ENCODE measurements at places on chromosomes 3 and 15.

DNA sequence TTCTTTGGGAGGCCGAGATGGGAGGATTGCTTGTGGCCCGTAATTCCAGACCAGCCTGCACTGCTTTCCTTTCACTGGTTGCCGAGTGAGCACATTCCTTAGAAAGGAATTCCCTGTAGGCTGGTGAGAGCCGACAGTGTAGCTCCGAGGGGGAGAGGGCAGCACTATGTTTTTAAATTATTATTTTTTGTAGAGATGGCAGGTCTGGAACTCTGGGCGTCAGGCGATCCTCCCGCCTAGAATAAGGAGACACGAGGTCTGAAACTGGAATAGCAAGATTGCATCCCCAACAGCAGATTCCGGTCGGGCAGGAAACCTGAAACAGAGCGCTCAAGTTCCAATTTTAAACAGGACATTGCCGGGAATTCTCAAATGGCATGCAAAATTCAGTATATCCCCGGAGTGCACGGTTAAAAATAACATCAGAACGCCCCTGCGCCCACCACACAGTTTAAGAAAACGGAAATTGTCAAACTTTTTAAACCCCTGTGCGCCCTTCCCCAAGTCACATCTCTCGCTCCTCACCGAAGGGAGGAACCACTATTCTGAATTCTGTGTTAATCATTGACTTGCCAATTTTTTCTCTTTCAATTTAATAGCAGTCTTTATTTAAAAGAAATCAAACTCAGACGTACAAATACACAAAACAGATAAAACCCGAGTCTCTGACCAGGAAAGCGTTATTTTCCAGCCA, 643 bp upstream of the RNU5B-1 start:
- DNase-seq = no peak

DNA sequence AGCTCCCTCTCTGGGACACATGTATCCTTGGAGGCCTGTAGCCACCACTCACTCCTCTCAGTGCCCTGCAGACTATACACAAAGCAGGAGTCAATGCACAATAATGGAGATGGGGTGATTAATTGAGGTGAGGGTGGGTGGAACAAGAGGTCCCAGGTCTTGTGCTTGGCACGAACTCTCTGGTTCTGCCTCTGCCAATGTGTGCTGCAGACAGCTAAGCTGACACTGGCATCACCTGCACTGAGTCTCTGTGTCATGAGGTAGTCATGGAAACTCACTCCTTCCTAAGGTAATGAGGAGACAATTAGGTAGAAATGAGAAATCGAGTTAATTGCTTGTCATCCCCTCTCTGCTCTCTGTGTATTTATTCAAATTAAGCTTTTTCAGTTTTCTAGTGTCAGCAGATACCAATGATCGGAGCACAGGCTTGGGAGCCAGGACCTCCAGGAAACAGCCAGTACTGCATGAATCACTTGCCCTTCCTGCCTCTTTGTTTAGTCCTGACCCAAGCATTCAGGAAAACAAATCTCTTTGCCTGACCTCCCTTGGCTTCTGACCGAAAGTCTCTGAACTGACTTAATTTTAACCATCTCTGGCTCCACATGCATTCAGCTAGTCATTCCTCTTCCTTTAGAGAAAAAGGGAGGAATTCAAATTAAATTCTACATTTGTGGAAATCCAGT, 56.7 kb downstream of the DRD3 start:
- DNase-seq = no peak

GRCh38 chr3:16369276-16369675, 104.3 kb downstream of the OXNAD1 start:
- no peak for DNase-seq

GRCh38 chr3:10454907-10455544, 50.4 kb downstream of the ATP2B2 start:
- DNase-seq = no peak

GRCh38 chr3:17905996-17906395, 163.6 kb upstream of the TBC1D5 start:
- no peak for DNase-seq

DNA sequence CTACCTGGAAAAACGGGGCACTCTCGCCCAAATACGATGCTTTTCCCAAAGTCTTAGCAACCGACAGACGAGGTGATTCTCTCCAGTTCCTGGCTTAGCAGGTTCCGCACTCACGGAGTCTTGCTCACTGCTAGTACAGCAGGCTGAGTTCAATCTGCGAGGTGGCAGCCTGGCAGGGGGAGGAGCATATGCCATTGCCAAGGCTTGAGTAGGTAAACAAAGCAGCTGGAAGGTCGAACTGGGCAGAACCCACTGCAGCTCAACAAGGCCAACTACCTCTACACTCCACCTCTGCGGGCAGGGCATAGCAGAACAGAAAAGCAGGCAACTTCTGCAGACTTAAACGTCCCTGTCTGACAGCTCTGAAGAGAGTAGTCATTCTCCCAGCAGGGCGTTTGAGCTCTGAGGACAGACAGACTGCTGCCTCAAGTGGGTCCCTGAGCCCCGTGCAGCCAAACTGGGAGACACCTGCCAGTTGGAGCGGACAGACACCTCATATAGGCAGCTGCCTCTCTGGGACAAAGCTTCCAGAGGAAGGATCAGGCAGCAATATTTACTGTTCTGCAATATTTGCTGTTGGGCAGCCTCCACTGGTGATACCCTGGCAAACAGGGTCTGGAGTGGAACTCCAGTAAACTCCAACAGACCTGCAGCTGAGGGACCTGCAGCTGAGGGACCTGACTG, 73.4 kb upstream of the CADM2 start:
- DNase-seq = no peak

DNA sequence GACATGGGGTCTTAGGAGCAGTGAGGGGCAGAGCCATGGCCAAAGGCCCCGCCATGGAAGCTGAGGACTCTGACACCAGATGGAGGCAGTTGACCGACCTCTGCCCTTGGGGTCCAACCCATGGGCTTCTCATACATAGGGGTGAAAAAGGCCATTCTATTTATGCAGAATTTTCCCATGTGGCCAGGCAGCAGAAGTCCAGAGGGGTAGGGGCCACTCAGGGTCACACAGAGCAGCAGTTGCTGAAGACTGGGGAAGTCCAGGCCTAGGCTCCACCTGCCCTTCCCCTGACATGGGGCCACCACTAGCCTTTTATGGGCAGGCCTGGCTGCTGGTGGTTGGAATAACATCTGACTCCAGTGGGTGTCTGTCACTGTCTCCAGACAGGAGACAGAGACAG, 6.4 kb downstream of the PRSS50 start:
- DNase-seq = no peak

GRCh38 chr3:55629432-55629831, 142.3 kb upstream of the WNT5A start:
- DNase-seq = no peak

DNA sequence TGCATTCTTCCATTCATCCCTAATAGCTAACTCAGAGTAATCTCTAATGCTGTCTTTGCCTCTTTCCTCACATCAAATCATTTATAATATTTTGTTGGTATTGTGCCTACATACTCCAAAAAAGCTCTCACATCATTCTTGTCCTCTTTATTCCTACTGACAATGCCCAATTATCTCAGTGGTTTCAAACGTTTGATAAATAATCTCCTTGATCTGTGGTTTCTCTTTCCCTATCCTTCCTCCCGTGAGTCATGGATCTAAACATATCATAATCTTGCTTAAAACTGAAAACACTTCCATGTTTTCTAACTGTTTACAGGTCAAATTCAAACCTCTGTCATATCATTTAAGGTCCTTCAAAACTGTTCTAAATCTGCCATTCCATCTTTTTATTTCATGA, 115.1 kb downstream of the CNTN6 start:
- no peak for DNase-seq

- DNase-seq = no peak
Measured at GRCh38 chr3:129131465-129132088, 10.0 kb upstream of the RAB43 start.

GRCh38 chr15:62026487-62027262, 33.6 kb downstream of the VPS13C start:
- no peak for DNase-seq

GRCh38 chr15:89777073-89777751, 1.1 kb downstream of the MESP2 start:
- DNase-seq = no peak

DNA sequence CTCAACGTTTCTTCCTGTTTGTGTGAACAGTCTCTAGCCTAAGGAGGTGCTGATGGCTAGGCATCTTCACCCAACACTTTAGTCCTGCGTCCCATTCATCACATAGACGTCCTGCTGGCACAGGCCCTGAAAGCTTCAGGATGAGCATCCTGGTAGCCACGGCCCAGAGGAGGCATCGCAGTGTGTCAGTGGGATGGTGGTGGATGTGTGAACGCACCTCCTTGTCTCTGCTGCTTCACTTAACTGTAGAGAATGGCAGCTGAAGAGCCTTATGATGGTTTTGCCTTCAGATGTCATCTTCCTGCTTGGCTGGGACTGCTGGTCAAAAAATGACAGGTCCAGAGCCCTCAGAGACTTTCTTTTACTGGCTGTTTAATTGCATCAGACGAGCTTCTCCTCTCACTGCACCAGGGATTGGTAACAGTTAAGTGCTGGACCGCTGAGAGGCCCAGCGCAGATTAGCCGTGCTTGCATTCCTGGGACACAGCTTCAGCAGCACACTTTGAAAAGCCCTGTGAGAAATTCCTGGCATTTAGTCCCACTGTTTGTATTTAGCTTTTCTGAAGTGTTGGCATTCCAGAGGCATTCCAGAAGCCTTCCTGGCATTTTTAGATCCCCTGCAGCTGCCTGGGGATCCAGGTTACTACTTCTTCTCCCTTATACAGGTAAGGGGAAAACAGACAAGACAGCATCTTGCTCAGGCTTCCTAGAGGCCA, 132.4 kb upstream of the PLXNA1 start:
- DNase-seq = no peak

DNA sequence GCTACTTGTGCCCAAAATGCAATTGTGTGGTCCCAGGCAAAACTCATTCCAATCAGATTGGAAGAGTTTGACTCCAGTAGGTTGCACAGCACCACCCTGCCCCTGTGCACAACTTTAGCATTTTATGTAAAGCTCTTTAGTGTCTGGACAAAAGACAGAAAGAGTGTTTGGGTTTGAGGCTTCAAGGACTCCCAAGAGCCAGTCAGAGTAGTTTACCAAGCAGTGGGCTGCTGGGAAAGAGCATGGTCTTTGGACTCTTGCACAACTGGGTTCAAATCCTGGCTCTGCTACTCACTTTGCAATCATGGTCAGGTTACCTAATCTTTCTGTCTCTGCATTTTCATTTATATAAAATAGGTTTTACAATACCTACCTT, 75.8 kb upstream of the UMPS start:
- no peak for DNase-seq

GRCh38 chr3:89227218-89227617, 119.8 kb downstream of the EPHA3 start:
- DNase-seq = no peak

DNA sequence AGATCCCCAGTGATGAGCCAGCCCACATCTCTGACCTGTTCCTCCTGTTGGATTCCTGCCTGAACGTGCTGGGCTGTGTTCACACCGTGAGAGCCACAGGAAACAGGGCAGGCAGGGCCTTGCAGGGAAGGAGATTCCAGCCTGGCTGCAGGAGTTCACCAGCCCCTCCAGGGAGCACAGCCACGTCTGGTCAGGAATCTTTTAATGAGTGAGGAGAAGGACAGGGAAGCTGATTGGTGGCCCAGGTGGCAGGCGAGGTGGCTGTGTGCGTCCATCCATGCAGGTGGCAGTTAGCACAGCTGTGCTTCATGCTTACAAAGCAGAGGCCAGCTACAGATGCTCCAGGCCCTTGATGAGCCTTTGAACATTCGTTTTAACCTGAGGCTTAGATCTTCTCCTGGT, 10.5 kb downstream of the LRRK1 start:
- peak; percentile 59 for DNase-seq

GRCh38 chr3:35744419-35744818, 105.1 kb downstream of the ARPP21 start:
- no peak for DNase-seq

DNA sequence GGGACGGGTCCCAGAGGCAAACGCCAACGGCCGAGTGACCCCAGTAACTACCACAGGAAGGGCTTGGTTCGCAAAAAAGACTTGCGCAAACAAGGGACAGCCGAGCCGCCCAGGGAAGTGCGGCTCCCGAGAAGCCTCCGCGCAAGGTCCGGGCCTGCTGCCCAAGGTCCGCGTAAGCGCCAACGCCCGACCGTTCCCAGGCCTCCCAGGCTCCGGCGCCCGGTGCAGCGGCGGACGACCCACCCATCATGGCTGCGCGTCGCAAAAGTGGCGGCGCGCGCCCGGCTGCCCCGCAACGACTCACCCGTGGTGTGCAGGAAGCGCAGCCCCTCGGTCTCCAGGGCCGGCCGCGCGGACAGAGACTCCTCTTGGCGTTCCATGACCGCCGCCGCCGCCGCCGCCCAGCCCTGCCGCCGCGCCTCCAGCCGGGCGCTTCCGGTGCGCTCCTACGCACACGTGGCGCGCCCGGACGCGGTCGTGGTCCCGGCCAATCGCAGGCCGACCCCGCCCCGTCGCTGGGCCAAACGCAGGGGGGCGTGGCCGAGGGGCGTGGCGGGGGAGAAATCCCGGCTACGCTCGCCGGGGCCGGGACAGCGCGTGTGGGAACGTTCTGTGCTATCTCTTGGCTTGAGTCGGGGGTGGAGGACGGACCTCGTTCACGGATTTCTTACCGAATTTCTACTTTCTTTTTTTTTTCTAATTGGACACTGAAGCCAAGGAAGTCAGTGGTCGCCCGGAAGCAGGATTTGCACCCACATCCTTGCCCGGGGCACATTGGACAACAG, at the start of gene SELENOS:
Gene SELENOS (minus strand): TSS at position 448 of the 785 bp plus-strand sequence. CDS start 68 bp downstream, at position 380.
- DNase-seq = peak; percentile 90

DNA sequence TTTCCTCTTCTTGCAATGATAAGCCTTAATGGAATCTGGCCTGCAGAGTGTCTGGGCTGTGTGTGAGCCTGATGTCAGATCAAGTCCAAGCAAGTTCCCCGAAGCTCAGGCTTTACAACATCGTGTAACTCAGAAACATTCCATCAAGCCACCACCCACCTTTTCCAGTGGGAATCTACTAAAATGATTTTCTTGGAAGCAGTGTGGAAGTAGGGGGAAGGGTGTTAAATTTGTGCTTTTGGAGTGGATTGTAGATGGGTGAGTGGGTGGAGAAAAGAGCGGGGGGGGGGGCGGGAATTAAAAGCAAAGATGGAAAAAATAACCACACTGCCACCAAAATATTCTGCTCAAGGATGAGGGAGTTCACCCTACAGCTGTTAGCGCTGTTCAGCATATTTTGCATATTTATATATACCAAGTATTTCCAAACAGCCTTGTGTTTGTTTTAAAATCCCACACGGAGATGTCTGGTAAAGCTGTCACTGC, 53.6 kb downstream of the VGLL3 start:
- DNase-seq = no peak

- DNase-seq = peak; percentile 48
Measured at GRCh38 chr15:63238796-63239195, 38.6 kb upstream of the APH1B start.

Data from GM06990 (cell line).